ENCODE measurements at places on chromosomes 2 and 18.

- DNase-seq, result no peak
Measured at GRCh38 chr2:85288244-85288725, 39.5 kb downstream of the TGOLN2 start.

DNA sequence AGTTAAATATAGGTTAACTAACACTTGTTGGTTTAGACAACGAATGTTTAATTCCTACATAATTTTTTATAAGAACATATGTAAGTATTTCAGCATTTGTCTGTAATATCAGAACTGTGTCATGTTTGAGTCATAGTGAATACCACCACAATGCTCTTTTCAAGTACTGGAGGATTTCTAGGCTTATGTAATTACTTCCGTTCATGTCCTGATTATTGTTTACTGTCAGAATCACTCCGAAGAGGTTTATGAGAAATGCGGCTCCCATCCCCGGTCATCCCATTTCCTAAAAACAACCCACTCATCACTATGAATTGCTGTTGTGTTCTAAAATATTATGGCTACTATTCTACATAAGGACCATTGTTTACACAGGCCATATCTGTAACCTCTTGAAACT is 45.1 kb downstream of the CDH19 start:
- DNase-seq, result no peak

DNA sequence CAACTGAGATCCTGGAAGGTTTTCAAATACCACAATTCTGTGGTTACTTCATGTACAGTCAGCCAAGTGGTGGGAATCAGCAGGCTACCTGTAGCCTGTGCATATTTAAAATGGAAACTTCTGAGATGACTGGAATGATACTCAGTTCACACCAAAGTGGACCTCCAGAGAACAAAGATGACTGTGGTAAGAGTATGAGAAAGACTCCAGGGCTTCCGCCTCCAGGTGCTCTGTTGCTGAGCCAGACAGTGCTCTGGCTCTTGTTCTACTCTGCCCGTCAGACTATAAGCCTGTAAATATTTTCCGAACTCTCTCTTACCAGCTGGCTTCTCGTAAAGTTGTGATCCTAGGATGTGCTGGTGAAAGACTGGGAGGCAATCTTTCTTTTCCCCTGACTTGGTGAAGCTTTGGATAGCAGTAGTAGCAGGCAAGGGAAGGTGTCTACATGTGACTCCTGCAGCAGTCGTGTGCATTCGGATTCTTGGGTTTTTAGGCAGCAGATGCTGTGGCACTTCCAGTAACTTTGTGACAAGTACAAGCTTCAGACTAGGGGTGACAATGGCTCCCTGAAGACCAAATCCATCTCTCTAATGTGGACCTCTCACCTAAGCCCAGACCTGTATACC is 23.1 kb downstream of the ST3GAL5 start:
- DNase-seq, result no peak

- no peak for DNase-seq
Measured at GRCh38 chr2:238158509-238159070, at the start of gene ERFE. Gene ERFE (plus strand): TSS chr2:238158970. CDS start chr2:238159008, 38 bp downstream.

DNA sequence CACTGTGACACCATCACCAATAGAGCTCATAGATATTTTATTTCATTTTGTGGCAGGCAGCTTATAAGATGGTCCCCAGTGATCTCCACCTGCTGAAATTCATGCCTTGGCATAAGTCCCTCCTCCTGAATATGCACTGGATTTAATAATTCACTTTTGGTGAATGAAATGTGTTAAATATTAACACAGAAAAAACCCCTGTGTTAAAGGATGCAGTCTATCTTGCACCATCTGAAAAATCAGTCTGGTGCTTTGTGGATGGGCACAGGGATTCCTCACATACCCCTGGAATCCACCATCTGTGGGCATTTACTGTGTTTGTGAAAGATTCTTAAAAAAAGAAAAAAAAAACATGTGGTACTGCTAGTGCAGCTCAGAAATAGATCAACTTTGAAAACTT is 26.1 kb upstream of the WIPF1 start:
- no peak for DNase-seq

GRCh38 chr2:45275806-45276205 is 266.6 kb upstream of the SIX2 start:
- DNase-seq, result no peak

DNA sequence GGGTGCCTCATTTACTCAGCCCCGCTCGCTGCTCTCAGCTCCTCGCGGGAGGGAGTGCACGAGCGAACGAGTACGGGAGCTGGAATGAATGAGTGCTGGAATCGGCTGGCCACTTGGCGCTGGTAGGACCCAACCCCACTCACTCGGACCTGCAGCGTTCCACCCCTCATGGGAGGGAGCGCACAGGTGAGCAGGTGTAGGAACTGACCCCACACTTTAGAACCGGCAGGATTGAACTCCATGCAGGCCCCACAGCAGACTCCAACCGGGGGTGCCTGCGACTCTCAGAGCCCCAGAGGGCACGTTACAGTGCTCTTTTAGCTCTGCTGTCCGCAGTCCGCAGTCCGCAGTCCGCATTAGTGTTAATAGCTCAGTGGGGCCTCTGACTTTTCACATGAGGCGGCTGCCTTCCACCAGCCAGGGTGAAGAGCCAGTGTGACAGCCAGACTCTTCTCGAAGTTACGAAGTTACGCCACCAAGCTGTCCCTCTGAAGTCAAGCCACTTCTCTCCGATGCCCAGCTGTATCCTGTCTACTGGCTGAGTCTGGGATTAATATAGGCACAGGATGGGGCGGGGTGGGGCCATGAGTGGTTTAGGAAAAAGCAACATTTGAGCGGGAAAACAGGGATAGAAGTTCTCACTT is 102.7 kb upstream of the ARHGAP15 start:
- no peak for DNase-seq

DNA sequence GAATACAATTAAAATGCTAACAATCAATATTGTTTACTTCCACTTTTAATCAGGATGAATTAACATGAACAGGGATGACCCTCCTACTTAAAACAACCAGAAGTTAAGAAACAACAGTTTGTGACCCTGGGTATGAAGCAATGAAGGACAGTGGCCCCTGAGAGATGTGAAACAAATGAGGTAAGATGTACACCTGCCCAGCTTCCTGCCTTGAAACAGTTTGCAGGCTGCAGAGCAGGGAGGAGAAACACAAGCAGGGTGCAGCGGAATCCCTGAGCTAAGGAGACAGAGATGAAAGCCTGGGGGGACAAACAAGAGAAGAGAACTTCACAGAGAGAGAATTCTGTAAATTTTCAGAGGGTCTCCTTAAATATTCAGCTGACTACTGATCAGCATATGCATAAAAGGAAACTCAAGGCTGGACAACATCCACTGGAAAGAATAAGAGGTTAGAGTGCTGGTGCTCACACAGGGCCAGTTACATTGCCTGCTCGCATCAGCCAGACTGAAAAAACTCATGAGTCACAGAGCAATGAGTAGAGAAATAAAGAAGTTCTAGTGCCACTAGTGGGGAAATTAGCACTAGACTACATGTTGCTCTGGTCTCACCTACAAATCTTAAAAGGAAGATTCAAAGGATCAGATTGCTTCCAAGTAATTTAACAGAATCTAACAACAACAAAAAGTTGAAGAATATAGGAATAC is 106.4 kb downstream of the PID1 start:
- DNase-seq, result no peak

- no peak for DNase-seq
Measured at GRCh38 chr2:239668042-239668441, 267.2 kb upstream of the HDAC4 start.

DNA sequence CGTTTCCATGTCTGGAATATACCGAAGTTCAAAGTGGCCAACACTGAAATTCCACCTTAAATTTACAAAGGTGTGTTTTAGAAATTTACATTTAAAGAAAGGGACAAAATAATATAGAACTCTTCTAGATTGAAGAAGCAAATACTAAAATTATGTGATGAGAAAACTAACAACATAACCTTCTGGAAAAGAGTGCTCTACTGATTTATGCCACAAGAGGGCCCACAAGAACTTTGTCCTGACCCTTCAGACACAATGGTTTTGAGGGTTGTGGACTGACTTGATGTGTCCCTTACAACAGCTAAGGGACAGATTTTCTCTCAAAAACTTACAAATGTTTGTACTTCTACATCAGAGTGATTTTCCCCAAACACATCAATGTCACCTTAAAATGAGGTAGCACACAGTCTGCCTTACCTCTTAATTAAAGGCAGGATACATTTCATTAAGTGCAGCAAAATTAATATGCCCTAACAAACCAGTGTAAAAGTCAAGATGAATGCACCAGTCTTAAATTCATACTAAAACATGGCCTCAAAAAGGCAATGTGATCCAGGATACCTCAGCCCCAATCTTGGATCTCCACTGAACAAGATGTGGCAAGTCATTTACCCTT is 36.2 kb downstream of the EIF2AK3 start:
- DNase-seq, result no peak

GRCh38 chr2:212360068-212360460 is 178.5 kb downstream of the ERBB4 start:
- DNase-seq, result no peak

- DNase-seq, result no peak
Measured at GRCh38 chr2:37877457-37878315, 47.4 kb upstream of the RMDN2 start.

DNA sequence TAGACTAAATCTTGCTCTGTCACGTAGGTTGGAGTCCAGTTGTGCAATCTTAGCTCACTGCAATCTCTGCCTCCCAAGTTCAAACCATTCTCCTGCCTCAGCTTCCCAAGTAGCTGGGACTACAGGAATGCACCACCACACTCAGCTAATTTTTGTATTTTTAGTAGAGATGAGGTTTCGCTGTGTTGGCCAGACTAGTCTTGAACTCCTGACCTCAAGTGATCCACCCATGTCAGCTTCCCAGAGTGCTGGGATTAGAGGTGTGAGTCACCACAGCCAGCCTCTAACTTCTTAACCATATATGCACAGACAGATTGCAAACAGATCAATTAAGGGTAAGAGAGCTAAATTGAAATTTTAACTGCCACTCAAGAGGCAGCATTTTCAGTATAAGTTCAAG is 22.1 kb upstream of the CNGA3 start:
- no peak for DNase-seq

DNA sequence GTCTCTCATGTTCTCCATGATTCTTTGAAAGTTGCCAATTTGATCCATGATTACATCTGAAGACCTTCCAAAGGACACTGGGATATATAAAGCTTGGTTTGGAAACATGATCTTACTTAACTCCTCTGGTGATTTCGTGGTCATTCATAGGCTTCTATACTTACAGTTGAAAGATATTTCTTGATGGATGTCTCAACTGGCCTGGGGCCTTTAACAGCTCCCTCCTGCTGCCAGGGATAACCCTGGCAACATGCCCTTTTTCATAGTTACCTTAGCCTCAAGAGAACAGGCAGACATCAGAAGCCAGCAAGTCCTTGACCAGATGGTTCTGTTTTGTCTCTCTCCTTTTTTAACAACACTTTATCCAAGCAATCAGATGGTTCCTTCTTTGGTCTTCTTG is 23.5 kb upstream of the MFF start:
- no peak for DNase-seq

DNA sequence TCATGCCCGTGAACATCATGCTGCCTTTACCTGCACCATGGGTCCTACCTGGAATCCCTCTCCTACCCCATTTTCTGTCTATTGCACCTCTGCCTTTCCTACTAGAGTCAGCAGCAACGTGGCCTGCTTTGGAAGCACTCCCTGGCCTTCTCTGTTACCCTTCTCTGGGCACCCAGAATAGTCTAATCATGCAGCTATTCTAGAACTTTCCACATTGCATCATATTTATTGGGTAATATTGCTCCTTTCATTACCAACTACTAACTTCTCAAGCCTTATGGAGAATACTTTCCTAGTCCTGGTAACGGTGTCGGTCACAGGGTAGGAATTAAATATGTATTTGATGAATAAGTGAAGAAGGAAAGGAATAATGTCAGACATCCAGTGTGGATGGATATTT is 33.3 kb upstream of the CREG2 start:
- DNase-seq, result no peak

- DNase-seq, result no peak
Measured at GRCh38 chr18:48609820-48610815, 71.3 kb downstream of the CTIF start.

DNA sequence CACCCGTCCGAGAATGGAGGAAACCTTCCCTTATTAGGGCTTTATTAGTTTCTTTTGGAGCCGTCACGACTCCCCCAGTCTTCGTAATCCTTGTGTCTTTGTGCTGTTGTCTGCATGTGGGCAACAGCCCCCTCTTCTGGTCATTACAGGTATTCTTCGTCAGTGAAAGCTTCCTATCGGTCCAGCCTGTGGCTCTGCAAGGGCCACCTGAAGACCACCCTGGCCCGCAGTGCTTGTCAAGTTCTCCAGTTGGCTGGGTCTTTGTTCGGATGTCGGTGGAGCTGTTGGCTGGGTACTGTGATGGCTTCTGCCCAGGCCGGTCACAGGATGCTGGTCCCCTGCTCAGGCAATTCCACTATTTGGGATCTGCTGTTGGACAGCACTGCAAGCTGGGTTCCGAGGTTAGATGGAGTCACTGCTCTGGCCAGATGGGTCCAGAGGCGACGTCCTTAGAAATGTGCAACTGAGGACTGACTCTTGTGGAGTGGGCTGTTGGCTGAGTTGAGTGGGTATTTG is 19.2 kb downstream of the E2F6 start:
- DNase-seq, result no peak

GRCh38 chr2:112957511-112957910 is 20.3 kb upstream of the IL36G start:
- DNase-seq, result no peak

DNA sequence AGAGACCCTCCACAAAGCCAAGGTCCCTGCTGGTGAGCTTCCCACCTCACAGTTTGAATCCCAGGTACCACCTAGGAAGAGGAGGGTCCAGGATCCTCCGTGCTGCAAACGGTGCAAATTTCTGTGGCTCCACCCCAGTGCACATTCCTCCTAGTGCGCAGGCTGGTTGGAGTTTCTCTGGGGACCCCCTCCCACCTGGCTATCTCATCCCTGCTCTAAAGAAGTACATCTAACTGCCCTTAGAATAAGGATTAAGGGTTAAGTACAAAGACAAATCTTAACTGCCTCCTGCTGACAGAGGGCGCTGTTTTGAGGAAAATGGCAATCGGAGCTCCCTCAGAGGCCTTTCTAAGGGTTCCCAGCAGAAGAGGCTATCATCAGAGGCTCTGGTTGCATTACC is 109.6 kb upstream of the FSIP2 start:
- no peak for DNase-seq

GRCh38 chr2:234752966-234753365 is 198.9 kb upstream of the SH3BP4 start:
- DNase-seq, result no peak

- no peak for DNase-seq
Measured at GRCh38 chr2:221343524-221343923, 228.6 kb downstream of the EPHA4 start.

GRCh38 chr2:99867770-99868169 is 274.6 kb downstream of the AFF3 start:
- DNase-seq, result no peak

DNA sequence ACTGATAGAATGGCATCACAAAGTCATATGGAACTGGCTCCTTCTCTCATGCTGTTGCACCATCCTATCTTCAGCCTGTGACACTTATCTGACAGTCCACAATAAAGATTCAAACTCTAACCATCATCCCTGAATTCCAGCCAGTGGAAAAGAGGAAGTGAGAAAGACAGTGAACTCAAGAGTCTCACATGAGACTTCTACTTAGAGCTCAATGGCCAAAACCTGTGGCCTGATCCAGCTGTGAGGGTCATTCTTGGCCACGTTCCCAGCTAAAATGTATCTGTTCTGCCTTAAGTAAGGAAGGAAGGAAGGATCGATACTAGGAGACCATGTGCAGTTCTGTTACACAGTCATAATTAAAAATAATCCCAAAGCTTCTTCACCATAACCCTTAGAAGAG is 73.6 kb downstream of the RND3 start:
- no peak for DNase-seq

All from activated naive CD4-positive, alpha-beta T cell (primary cell).